ENCODE measurements at places on chromosomes 12 and 14. TPM values are rescaled to one million over a fixed set of nuclear protein-coding genes. Genes with fewer than 3 reads are reported as not detected.
A peak's percentile ranks its signal among the peaks of the same experiment; 100 is the strongest.

Gene KRT82
- total RNA-seq, result not detected

Gene CS
- total RNA-seq, result 187 TPM

Gene A2M
- total RNA-seq, result 1.4 TPM

Gene NELL2
- total RNA-seq, result 1.7 TPM

Gene KRT85
- not detected for total RNA-seq

Gene SLC39A5
- total RNA-seq, result not detected

Gene MMP17
- 6.3 TPM for total RNA-seq

Gene SLC25A47
- not detected for total RNA-seq

Gene CMTM5
- 0.26 TPM for total RNA-seq

DNA sequence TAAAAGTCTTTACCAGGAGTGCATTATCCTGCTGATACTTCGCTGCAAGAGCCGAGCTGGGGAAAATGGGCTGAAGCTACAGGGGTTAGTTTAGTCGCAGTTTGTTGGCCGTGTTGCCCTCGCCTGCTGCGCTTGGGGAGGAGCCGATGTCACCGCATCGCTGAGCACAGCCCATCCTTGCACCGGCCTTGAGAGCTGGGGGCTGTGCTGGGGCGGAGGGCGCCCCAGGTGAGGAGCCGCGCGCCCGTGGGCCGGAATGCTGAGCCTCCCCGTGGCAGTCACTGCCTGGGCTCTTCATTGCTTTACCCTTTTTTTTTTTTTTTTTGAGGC lies 50.0 kb downstream of the ADGRD1 start:
- DNase-seq, result no peak

GRCh38 chr12:131755305-131756113 lies 44.6 kb downstream of the SFSWAP start:
- DNase-seq, result no peak

DNA sequence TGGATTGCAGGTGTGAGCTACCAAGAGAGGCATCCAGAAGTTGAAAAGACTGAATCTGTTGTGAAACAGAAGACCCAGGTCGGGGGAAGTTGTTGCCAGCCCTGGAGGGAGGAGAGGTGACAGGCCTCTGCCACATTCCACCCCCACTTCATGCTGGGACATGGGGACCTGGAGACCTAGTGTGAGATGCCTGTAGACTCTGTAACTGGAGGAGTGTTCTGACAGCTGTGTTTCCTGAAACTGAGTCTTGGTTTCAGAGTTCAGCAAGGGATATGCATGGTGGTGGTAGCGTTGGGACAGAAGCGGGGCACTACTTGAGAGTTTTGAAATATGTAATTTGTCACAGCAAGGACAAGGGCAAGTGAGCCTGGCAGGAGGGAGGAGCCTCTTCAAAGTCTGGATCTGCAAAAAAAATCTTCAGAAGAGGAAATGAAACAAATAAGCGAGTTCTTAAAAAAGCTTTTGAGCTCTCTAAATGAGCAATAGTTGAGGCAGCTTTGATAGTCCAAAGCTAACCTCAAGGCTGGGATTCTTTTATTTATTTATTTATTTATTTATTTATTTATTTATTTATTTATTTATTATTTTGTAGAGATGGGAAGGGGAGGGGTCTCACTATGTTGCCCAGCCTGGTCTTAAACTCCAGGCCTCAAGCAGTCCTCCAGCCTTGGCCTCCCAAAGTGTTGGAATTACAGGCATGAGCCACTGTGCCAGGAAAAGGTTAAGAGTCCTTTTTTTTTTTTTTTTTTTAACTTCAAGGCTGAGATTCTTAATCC lies 58.9 kb upstream of the EEA1 start:
- DNase-seq, result no peak

GRCh38 chr12:116087962-116088361 lies 189.5 kb downstream of the MED13L start:
- no peak for DNase-seq

- no peak for DNase-seq
Observed at GRCh38 chr12:66594688-66595087, 84.2 kb downstream of the GRIP1 start.

DNA sequence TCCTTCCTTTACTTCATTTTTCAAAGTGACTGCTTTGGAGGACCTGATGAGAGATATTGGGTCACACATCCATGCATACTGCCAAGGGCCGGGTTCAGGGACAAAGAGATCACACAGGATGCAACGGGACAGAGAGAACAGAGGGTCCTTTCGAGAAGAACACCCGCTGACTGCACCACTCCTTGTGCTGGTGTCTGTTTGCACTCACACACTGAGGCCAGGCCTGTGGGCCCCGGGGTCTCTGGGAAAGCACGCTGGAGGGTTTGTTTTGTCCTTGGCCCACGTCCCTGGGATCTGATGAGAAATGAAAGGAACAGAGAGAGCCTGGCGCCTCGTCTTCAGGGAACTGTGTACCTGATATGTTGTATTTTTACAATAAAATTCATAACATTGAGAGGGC lies 42.2 kb downstream of the PAH start:
- no peak for DNase-seq

- no peak for DNase-seq
Observed at GRCh38 chr12:88793096-88793495, 212.8 kb upstream of the KITLG start.

GRCh38 chr14:91116913-91117588 lies 3.2 kb downstream of the DGLUCY start:
- no peak for DNase-seq

DNA sequence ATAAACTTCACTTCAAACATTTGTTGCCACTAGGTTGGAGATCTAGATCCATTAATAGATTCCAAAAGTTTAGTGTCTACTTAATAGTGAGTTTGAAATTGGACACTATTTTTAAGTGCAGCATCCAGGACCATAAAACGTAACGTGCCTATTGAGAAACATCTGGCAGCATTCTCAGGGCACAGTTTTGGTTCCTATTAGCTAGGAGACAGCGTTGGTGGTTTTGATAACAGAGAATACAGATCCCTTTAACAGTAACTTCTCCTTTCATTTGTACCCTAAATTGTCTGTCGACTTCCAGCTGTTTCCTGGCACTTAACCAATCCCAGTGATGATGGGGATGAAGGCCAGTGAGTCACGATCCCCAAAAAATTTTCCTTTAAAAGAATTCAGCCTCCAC lies 25.8 kb downstream of the KCNK10 start:
- DNase-seq, result no peak

DNA sequence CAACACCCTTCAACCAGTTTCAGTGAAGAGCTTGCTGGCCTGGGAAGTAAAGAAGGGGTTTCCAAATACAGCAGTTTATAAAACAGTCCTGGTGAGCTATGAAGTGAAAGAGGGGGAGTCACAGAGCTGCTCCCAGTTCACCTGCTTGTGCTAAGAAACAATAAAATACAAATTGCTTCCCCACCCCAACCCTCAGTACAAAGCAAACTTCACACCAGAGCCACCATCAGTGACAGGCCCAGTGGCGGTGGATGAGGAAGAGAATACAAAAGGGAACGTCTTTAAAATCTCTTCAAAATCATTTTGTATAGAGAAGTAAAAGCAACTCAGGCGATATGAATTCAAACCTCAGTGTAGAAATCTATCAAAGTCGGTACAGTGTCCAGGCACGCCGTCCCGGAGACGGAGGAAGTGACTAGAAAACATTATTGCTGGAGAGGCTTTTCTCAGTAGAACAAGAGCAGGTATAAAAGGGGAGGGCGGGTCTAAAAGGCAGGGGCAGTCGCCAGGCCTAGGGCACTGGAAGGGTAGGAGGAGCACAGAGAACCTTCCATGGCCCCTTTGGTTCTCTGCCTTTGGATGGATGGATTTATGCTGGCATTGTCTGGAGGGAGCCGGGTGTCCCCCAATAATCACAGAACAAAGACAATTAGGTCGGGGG lies 10.5 kb upstream of the RPLP0 start:
- DNase-seq, result no peak

DNA sequence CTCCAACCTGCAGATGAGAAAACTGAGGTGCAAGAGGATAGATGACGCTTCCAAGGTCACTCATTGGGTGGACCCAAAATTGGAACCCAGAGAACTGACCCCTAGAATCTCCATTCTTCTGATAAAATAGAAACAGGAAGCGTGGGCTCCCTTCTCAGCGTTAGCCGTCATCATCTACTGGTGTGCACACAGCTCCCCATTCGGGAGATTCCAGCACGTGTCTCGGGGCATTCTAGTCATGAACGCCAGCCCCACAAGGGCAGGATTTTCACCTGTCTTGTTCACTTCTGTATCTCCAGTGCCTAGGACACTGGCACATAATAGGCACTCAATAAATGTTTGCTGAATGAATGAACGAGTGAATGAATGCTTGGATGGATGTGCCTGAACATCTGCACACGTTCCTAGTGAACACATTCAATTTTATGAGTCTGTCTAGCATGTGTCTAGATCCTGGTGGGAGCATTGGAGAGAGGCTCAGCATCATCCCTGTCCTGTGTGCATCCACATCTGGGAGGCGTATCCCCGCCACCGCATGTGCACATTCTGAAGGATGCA lies 30.5 kb downstream of the RASAL1 start:
- no peak for DNase-seq

DNA sequence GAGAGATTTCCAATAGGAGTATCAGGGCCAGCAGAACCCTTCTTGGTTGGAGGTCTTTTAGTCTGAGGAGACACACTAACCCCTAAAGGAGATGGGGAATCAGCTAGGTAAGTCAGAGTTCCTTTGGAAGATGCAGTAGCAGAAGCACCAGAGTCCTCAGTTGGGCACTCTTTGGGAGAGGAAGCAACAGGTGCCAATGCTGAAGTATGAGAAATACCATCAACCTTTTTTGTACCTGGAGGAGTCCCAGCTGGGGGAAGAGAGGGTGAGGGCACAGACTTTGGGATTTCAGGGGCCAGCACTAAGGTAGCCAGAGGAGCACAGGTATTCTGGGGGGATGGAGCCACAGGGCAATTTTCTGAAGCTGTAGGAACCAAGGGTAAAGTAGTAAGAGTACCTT lies 6.0 kb downstream of the NACA start:
- no peak for DNase-seq

- DNase-seq, result no peak
Observed at GRCh38 chr12:79071498-79071897, 206.9 kb downstream of the SYT1 start.

DNA sequence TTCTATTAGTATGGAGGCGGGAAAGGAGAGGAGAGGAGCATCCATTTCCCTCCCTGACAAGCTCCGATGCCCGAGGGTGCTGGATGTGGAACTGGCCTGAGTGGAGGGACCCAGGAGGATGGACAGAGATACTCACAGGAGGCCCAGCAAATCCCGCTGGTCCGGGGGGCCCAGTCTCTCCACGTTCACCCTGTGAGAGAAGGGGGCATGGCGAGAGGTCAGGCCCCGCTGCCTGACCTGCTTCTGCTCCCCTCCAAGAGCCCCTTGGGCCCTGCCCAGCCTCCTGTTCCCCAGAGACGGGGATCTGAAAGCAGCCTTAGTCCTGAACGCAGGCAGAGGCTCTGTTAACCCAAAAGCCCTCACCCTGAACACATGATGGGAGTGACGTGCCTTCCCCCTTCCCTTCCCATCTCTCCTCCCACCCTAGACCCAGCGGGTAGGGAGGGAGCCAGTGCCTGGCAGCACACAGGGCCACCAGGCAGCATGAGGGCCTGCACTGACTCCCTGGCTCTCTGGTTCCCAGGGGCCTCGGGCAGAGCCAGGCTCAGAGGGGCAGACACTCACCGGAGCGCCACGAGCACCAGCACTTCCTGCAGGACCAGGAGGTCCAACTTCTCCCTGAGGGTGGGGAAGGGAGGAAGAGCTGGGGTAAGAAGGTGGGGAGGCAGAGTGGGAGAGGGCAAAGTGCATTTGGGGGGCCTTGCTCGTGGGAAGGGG lies 17.5 kb downstream of the TMEM106C start:
- no peak for DNase-seq

DNA sequence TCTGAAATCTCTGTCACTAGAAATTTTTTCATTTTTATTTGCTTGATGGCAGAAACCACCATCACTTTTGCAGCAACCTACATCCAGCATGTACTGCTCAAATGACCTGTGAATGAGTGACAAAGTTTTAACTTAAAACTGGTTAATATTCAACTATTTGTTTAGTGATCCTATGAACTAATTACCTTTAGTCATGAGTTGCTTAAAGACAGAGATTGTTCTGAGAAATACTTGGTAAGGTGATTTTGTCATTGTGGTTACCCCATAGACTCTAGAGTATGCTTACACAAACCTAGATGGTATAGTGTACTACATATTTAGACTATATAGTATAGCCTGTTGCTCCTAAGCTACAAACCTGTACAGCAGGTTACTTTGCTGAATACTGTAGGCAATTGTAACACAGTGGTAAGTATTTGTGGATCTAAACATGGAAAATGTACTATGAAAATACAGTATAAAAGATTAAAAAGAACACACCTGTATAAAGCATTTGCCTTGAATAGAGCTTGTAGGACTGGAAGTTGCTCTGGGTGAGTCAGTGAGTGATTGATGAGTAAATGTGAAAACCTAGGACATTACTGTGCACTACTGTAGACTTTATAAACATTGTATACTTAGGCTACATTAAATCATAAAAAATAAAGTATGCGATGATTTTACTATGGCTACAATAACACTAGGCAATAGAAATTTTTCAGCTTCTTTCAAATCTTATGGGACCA lies 256.6 kb upstream of the PPFIA2 start:
- no peak for DNase-seq

GRCh38 chr14:91252871-91253794 lies 8.6 kb upstream of the GPR68 start:
- peak; percentile 45 for DNase-seq

- no peak for DNase-seq
Observed at GRCh38 chr12:104529130-104529874, 72.6 kb downstream of the CHST11 start.

- DNase-seq, result no peak
Observed at GRCh38 chr14:32396885-32397284, 67.8 kb downstream of the AKAP6 start.

DNA sequence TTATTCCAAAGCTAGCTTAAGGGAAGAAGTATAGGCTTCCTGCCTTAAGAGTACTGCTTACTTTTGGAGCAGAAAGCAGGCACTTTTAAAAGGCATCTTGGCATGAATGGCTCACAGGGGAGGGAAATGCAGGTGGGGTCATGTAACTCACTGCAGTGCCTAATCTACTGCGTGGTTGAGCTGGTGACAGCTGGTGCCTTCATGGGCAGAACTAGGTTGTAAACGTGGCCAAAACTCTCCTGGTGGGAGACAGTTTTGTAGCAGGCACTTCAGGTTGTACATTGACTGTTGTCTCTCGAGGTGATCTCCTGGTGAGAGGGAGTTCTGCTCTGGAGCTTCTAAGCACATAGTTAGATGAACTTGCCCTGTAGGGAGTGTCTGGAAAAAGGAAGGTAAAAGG lies 962.5 kb downstream of the DIO2 start:
- no peak for DNase-seq
